Right cardiac atrium (tissue), 5 donors: ENCODE measurements at places on chromosomes 16 and 17. TPM values are rescaled to one million over a fixed set of nuclear protein-coding genes. Genes with fewer than 3 reads are reported as not detected.

Gene C17orf67
- polyA plus RNA-seq = 0.43 TPM

Gene KRTAP4-6
- not detected for polyA plus RNA-seq

DNA sequence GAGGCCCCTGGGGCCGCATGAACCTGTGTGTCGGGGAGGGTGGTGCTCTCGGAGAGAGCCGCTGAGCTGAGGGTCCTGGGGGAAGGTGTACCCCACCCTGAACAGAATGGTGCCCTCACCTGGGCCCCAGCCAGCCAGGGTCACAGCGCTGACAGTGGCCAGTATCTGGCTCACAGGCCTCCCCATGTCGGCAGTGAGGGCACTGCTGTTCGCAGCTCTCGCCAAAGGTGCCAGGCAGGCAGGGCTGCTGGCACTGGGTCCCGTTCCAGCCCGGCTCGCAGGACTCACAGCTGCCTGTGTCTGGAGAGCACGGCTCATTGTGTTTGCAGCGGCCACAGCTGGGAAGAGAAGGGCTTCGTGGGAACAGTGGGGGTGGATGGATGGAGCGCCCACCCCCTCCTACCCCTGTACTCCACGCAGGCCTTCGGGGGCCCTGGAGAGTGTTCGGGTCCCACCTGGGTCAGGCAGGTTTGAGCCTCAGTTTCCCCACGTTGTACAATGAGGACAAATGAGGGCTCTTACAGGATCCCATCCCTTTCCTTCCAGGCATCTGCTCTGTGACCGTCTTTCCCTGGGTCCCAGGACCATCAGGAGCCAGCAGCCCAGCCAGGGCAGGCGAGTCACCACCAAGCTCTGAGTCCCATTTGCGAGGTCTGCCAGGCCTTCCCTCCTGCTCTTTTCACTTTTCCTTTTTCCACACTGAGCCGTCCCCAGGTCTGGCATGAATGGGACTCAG, 5.0 kb downstream of the SCARF1 start:
- DNase-seq = no peak

- no peak for DNase-seq
Measured at GRCh38 chr16:1258906-1259759, 3.3 kb downstream of the TPSD1 start.

DNA sequence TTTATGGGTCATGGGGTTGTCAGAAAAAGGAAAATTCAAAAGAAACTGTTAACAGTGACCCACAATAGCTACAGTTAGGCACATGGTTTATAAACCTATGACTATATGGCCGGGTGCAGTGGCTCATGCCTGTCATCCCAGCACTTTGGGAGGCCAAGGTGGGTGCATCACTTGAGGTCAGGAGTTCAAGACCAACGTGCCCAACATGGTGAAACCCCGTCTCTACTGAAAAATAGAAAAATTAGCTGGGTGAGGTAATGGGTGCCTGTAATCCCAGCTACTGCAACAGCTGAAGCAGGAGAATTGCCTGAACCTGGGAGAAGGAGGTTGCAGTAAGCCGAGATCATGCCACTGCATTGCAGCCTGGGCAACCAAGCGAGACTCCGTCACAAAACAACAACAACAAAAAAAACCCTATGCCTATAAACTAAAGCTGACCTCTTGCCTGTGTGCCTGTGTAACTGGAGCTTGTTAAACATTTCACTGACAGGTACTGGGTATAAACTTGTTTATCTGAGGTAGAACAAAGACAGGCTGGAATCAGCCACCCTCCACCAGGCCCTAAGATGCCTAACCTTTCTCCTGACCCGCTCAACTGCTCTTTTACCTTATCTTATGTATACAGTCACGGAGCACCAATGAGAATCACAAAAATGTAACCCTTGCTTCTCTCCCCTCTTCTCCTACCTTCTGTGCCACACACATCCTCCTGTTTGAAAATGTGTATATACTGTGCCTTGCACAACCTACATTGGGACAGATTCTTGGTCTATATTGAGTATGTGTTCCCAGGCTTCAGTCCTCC, 62.9 kb upstream of the ATF7IP2 start:
- DNase-seq = no peak

GRCh38 chr17:704111-704864, 10.4 kb downstream of the VPS53 start:
- DNase-seq = no peak
